ENCODE measurements at places on chromosomes 2 and 18. TPM values are rescaled to one million over a fixed set of nuclear protein-coding genes. Genes with fewer than 3 reads are reported as not detected.

DNA sequence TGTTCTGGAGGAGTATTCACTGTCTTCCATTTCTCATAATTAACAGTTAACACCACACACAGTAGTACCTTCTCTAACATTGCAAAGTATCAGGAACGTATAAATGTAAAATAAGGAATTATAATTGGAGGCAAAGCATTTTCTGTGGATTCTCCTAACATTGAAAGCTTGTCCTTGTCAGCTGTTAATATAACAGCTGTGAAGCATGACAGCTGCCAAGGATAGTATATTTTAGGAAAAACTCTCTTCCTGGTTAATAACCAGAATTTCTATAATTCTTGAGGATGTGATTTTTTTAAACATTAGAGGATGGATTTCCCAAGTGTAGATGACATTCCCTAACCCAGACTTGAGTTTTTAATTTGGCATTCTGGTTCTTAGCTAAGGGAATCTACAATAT is 110.3 kb downstream of the EPC2 start:
- no peak overlapping the region for H3K4me3 ChIP-seq
- no peak overlapping the region for H3K27ac ChIP-seq
- no peaks in the 10 kb centered on the region for H3K4me1 ChIP-seq
- DNase-seq = no peak

DNA sequence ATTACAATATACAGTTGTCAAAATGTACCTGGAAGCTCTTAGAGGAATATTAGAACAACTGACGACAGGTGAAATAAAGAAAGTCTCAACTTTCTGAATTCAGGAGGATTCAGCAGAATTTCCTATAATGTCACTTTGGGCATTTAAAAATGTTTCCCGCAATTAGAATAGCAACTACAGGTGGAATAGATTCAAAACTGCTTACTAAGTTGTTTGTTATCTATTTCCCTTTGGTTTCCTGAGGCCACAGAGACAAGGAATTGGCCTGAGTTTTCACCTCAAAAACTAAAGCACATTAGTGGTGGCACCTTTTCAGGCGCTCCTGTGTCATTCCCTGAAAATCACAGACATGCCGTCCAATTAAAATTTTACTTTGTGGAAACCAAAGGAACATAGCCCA is 729.2 kb upstream of the FANCL start:
- H3K36me3 ChIP-seq = no peaks in the 10 kb centered on the region
- H3K27ac ChIP-seq = no peak overlapping the region
- DNase-seq = no peak
- H3K4me3 ChIP-seq = no peak overlapping the region
- no peaks in the 10 kb centered on the region for H3K27me3 ChIP-seq

GRCh38 chr18:44673256-44673880 is 7.3 kb upstream of the SETBP1 start:
- no peak for DNase-seq
- no peak overlapping the region for H3K27ac ChIP-seq

GRCh38 chr2:30192314-30192713 is 39.0 kb upstream of the LBH start:
- H3K4me1 ChIP-seq = no peaks in the 10 kb centered on the region
- no peaks in the 10 kb centered on the region for H3K36me3 ChIP-seq
- H3K27ac ChIP-seq = no peak overlapping the region

GRCh38 chr2:129277585-129277981 is 701.9 kb upstream of the RAB6C start:
- H3K36me3 ChIP-seq = no peaks in the 10 kb centered on the region
- no peak for DNase-seq
- H3K4me3 ChIP-seq = no peak overlapping the region

DNA sequence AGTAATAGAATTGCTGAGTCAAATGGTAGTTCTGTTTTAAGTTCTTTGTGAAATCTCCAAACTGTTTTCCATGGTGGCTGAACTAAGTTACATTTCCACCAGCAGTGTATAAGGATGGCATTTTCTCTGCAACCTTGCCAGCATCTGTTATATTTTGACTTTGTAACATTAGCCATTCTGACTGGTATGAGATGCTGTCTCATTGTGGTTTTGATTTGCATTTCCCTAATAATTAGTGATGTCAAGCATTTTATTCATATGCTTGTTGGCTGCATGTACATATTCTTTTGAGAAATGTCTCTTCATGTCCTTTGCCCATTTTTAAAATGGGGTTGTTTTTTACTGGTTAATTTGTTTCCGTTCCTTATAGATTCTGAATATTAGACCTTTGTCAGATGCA is 63.9 kb downstream of the LANCL1 start:
- no peak overlapping the region for H3K27ac ChIP-seq
- no peak overlapping the region for H3K4me3 ChIP-seq
- no peak for DNase-seq
- no peaks in the 10 kb centered on the region for H3K27me3 ChIP-seq
- H3K4me1 ChIP-seq = no peaks in the 10 kb centered on the region

DNA sequence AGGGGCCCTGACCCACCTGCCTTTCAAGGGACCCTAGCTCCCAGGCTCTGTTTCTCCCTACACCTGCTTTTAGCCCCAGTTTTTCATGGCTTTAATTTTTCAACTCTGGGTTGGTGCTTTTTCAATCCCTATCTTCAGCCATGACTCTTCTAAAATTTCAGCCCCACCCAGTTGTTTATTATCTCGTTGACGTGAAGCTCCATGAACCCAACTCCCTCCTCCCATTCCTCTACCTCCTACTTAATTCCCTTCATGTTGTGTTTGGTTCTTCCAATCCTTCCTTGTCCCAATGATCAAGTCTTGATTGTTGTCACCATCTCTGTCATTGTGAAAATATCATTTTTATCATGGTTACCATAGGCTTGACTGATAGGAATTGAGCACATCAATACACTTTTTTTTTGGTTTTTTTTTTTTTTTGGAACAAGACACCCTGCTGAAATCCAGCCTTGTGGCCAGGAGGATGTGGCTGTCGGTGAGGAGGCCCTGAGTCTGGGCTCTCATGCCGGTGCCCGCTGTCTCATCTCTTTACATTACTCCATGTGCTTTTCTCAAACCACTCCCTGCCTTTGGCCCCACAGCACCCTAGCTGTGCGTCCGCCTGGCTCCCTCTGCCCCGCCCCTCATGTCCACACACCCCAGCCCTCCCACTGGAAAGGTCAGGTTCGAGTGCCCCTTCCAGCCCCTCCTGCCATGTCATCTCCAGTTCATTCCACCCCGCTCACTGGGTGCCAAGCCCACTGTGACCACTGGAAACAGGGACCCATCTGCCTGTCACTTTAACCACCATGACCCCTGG is 39.3 kb downstream of the NAPG start:
- H3K4me3 ChIP-seq = no peak overlapping the region
- peaks cover 6% of the 10 kb centered on the region for H3K4me1 ChIP-seq
- no peak for DNase-seq
- H3K27ac ChIP-seq = no peak overlapping the region

- no peaks in the 10 kb centered on the region for H3K36me3 ChIP-seq
- H3K4me1 ChIP-seq = peaks cover 52% of the 10 kb centered on the region
- no peak for DNase-seq
- no peaks in the 10 kb centered on the region for H3K27me3 ChIP-seq
- no peak overlapping the region for H3K4me3 ChIP-seq
Measured at GRCh38 chr18:12318334-12318697, 10.3 kb downstream of the TUBB6 start.

ANKAR gene
- 17.4 TPM for total RNA-seq

ERBB4 gene
- total RNA-seq = 0.25 TPM
